ENCODE measurements at places on chromosomes 6 and 20. TPM values are rescaled to one million over a fixed set of nuclear protein-coding genes. Genes with fewer than 3 reads are reported as not detected.

- H3K27ac ChIP-seq = peak overlapping the region; percentile 100
- peaks cover 7% of the 10 kb centered on the region for H3K27me3 ChIP-seq
- peak overlapping the region; percentile 28 for H3K4me3 ChIP-seq
- no peaks in the 10 kb centered on the region for H3K36me3 ChIP-seq
- peak; percentile 47 for DNase-seq
- peaks cover 57% of the 10 kb centered on the region for H3K4me1 ChIP-seq
These were observed 13.7 kb downstream of the NEDD9 start for GRCh38 chr6:11218538-11219399.

- peaks cover 3% of the 10 kb centered on the region for H3K4me1 ChIP-seq
- peaks cover 6% of the 10 kb centered on the region for H3K27me3 ChIP-seq
- H3K27ac ChIP-seq = peak overlapping the region; percentile 27
- H3K4me3 ChIP-seq = no peak overlapping the region
- DNase-seq = no peak
These were observed 68.2 kb upstream of the AFDN start for GRCh38 chr6:167758309-167759023.

DNA sequence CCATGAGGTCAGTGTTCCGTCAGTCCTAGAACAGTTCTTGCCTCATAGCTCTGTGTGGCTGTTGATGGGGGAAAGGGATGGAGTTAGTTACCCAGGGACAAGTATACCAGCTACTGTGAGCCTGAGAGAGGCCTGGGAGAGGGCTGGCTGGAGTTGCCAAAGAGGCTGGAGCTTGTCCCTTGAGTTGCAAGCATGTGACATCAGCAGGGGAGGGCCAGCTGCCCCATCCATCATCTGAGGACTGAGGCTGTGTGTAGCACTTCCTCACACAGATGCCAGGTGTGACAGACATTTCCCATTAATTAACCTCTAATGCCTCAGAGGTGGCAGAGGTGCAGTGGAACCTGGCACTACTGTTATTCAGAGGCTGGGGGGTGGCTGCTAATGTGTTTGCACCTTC lies 131.6 kb downstream of the PHACTR3 start:
- peaks cover 6% of the 10 kb centered on the region for H3K36me3 ChIP-seq
- H3K4me3 ChIP-seq = peak overlapping the region; percentile 75
- H3K27me3 ChIP-seq = peaks cover 11% of the 10 kb centered on the region
- no peak for DNase-seq
- H3K4me1 ChIP-seq = peaks cover 5% of the 10 kb centered on the region

GRCh38 chr6:170045981-170046667 lies 244.8 kb downstream of the DLL1 start:
- no peak overlapping the region for H3K4me3 ChIP-seq
- peaks cover 14% of the 10 kb centered on the region for H3K27me3 ChIP-seq
- no peaks in the 10 kb centered on the region for H3K36me3 ChIP-seq
- H3K27ac ChIP-seq = no peak overlapping the region
- DNase-seq = no peak

- no peak for DNase-seq
- H3K4me3 ChIP-seq = no peak overlapping the region
- H3K27ac ChIP-seq = no peak overlapping the region
These were observed 68.4 kb upstream of the PHIP start for GRCh38 chr6:79146421-79146820.

- peaks cover 3% of the 10 kb centered on the region for H3K36me3 ChIP-seq
- no peak overlapping the region for H3K4me3 ChIP-seq
- DNase-seq = no peak
- peaks cover 3% of the 10 kb centered on the region for H3K4me1 ChIP-seq
- peaks cover 2% of the 10 kb centered on the region for H3K27me3 ChIP-seq
These were observed 59.9 kb downstream of the GMDS start for GRCh38 chr6:2185466-2185865.

GRCh38 chr20:58359441-58359840 lies 29.6 kb upstream of the VAPB start:
- DNase-seq = no peak
- H3K36me3 ChIP-seq = peaks cover 19% of the 10 kb centered on the region
- H3K4me1 ChIP-seq = no peaks in the 10 kb centered on the region
- no peaks in the 10 kb centered on the region for H3K27me3 ChIP-seq

- H3K27ac ChIP-seq = no peak overlapping the region
- peaks cover 36% of the 10 kb centered on the region for H3K4me1 ChIP-seq
- no peak for DNase-seq
- H3K27me3 ChIP-seq = peaks cover 2% of the 10 kb centered on the region
- no peaks in the 10 kb centered on the region for H3K36me3 ChIP-seq
These were observed 348.3 kb upstream of the POU3F2 start for GRCh38 chr6:98486057-98486456.

DNA sequence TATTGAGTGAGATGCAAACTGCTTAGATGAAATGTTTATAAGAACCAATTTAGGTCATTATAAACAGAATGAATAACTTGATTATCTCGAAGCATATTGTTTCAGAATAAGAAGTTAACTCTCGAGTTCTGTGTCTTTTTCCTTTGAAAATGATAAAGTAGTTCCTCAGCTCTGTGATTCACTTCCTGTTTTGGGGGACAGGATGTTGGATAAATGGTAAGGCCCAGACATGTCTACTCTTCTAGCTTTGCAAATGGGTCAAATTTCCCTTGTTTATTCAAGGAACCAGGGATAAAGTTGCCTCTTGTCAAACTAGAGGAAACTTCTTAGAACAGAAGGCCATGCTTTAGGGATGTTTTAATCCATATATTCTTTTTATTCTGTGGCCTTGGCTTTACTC lies 246.9 kb downstream of the SOX4 start:
- no peak overlapping the region for H3K4me3 ChIP-seq
- peak overlapping the region; percentile 72 for H3K27ac ChIP-seq
- H3K27me3 ChIP-seq = peaks cover 3% of the 10 kb centered on the region
- no peak for DNase-seq
- H3K36me3 ChIP-seq = peaks cover 4% of the 10 kb centered on the region

DNA sequence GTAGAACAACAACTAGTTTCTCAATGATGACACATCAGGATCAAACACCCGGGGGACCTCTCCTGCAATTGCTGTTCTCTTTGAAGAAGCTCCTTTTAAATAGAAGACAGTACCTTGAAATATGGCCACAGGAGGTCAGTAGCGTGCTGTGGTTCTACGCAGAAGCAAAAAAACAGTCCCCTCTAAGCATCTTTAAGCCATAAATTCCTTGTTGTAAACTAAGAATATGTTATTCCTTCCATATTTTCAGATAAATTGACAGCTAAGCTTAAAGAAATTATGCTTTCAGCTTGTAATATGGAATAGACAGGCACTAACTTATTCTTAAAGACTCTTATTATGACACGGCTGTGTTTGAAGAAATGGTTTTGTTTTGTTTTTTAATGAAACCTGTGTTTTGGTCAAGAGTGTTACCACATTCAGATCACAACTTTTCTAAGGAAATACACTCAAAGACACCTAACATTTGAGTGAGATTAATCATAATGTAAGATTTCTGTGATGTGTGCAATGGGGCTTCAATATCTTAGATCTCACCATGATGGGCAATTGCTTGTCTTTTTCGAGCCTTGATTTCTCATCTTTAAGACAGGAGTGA lies 49.7 kb upstream of the IL20RA start:
- H3K4me1 ChIP-seq = peaks cover 2% of the 10 kb centered on the region
- no peak overlapping the region for H3K4me3 ChIP-seq
- no peaks in the 10 kb centered on the region for H3K36me3 ChIP-seq
- DNase-seq = peak; percentile 55

DNA sequence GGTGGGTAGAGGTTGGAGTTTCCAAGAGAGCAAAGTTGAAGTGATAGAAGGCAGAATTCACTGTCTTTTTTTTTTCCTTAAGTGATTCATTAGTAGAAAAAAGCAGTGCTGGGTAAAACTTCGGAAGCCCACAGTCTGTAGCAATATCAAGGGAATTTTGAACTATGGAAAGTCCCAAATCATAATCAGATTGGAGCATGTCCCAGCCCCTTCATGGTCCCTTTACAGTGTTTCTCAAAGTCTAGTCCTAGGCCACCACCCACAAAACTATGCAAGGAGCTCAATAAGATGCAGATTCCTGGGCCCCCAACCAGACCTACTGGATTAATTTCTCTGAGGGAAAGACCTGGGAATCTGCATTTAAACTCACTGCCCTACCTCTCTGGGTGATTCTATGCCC lies 22.6 kb downstream of the NEDD9 start:
- H3K27me3 ChIP-seq = peaks cover 1% of the 10 kb centered on the region
- peaks cover 44% of the 10 kb centered on the region for H3K4me1 ChIP-seq
- no peaks in the 10 kb centered on the region for H3K36me3 ChIP-seq
- H3K4me3 ChIP-seq = no peak overlapping the region
- DNase-seq = no peak

GRCh38 chr20:39873286-39873685 lies 815.8 kb downstream of the MAFB start:
- H3K4me3 ChIP-seq = no peak overlapping the region
- no peak overlapping the region for H3K27ac ChIP-seq
- peaks cover 5% of the 10 kb centered on the region for H3K27me3 ChIP-seq
- H3K4me1 ChIP-seq = peaks cover 11% of the 10 kb centered on the region
- DNase-seq = no peak

- H3K27me3 ChIP-seq = no peaks in the 10 kb centered on the region
- no peak overlapping the region for H3K4me3 ChIP-seq
- H3K27ac ChIP-seq = no peak overlapping the region
- DNase-seq = no peak
These were observed 151.1 kb upstream of the HCRTR2 start for GRCh38 chr6:55023230-55023629.

DNA sequence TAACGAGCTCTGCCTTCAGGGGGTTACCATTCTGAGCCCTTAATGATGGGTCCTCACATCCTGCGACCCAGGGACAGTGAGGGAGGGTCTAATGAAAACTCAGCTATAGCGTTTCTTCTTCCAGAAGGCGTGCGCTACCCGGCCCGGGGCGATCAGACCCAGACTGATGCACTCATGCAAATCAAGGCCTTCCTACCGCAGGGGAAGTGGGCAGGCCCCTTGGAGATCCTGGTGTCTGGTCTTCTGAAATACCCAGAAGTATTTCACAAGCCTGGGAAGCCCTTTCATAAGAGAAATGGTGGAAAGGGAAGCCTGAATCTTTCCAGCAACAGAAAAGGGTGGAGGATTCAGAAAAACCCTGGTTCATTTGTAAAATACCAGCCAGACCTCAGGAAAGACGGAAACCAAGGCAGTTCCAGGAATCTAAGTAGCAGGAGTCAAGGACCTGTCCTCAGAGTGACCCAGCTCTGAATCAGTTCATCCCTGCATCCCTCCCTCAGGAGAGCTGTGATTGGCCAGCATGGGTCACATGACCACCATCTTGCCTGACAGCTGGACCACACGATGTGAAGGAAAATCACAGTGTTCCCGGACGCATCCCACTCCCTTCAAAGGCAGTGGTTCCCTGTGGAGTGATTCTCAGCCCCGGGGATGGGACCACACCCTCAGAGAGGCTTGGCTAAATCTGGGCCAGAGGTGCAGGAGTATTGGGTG lies 12.7 kb downstream of the BFSP1 start:
- no peak for DNase-seq
- no peak overlapping the region for H3K27ac ChIP-seq
- peaks cover 20% of the 10 kb centered on the region for H3K4me1 ChIP-seq
- peaks cover 8% of the 10 kb centered on the region for H3K27me3 ChIP-seq

DNA sequence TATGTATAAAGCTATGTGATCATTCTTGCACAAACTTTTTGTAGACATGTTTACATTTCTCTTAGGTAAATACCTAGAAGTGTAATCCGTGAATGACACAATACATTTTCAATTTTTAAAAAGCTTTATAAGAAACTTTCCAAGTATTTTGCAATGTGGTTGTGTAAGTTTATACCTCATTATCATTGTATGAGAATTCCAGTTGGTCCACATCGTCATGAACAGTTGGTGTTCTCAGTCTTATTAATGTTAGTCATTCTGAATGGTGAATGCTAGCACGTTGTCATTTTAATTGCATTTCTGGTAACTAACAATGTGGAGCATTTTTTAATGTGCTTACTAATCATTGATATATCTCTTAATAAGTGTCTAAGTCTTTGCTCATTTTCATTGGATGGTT lies 116.5 kb upstream of the F13A1 start:
- no peak overlapping the region for H3K4me3 ChIP-seq
- DNase-seq = no peak
- H3K27me3 ChIP-seq = no peaks in the 10 kb centered on the region
- no peak overlapping the region for H3K27ac ChIP-seq
- no peaks in the 10 kb centered on the region for H3K36me3 ChIP-seq

DNA sequence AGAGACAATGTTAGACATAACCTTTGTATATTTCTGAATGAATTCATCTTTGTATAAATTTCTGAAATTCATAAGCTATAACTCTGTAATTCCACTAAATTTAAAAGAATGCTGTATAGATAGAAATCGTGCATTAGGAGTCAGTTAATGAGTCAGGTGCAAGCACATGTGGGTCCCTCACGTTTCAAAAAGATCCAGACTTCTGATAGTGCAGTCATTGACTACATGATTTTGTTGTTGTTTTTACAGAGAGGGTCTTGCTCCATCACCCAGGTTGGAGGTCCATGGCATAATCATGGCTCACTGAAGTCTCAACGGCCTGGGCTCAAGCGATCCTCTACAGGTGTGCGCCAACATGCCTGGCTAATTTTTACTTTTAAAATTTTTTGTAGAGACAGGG lies 14.6 kb downstream of the ESF1 start:
- no peak overlapping the region for H3K4me3 ChIP-seq
- H3K27me3 ChIP-seq = no peaks in the 10 kb centered on the region
- peaks cover 38% of the 10 kb centered on the region for H3K36me3 ChIP-seq
- H3K27ac ChIP-seq = no peak overlapping the region
- no peak for DNase-seq

GRCh38 chr6:44255105-44255808 lies 2.1 kb downstream of the SLC35B2 start:
- H3K27ac ChIP-seq = no peak overlapping the region
- peak overlapping the region; percentile 92 for H3K4me3 ChIP-seq
- peaks cover 62% of the 10 kb centered on the region for H3K36me3 ChIP-seq
- peaks cover 36% of the 10 kb centered on the region for H3K4me1 ChIP-seq

GRCh38 chr6:50185006-50185405 lies 135.3 kb upstream of the DEFB112 start:
- H3K4me3 ChIP-seq = no peak overlapping the region
- no peak overlapping the region for H3K27ac ChIP-seq
- DNase-seq = peak; percentile 28
- no peaks in the 10 kb centered on the region for H3K36me3 ChIP-seq
- no peaks in the 10 kb centered on the region for H3K4me1 ChIP-seq

The CCN2 gene
- 12.0 TPM for total RNA-seq

The NAPB gene
- 9.6 TPM for total RNA-seq

The FAM217A gene
- total RNA-seq = not detected

The SIRPD gene
- total RNA-seq = not detected

The ELOVL2 gene
- total RNA-seq = 0.31 TPM

The PI16 gene
- 20.5 TPM for total RNA-seq

The WFDC2 gene
- total RNA-seq = 4.6 TPM

The TGM2 gene
- 216 TPM for total RNA-seq

The ELOVL4 gene
- 3.3 TPM for total RNA-seq

The PCK1 gene
- not detected for total RNA-seq

The KCNS1 gene
- total RNA-seq = 0.10 TPM

The PRSS35 gene
- total RNA-seq = 1.3 TPM

The FOXA2 gene
- total RNA-seq = 0.59 TPM

The HLA-DRB1 gene
- total RNA-seq = 5.1 TPM

The TMEM170B gene
- 5.0 TPM for total RNA-seq

The BNIP5 gene
- not detected for total RNA-seq

The BPIFB1 gene
- not detected for total RNA-seq

The PTK7 gene
- total RNA-seq = 208 TPM

The FAM110A gene
- total RNA-seq = 7.2 TPM

The C6orf141 gene
- 0.77 TPM for total RNA-seq

The CALHM6 gene
- 1.3 TPM for total RNA-seq
